NCI-H1417 (cell line): ENCODE measurements at places on chromosomes 5 and 9.

- DNase-seq, result no peak
These were observed 651.7 kb upstream of the WWC1 start for GRCh38 chr5:167639766-167640165.

- DNase-seq, result no peak
These were observed 483.2 kb downstream of the TLR4 start for GRCh38 chr9:118187408-118187807.

DNA sequence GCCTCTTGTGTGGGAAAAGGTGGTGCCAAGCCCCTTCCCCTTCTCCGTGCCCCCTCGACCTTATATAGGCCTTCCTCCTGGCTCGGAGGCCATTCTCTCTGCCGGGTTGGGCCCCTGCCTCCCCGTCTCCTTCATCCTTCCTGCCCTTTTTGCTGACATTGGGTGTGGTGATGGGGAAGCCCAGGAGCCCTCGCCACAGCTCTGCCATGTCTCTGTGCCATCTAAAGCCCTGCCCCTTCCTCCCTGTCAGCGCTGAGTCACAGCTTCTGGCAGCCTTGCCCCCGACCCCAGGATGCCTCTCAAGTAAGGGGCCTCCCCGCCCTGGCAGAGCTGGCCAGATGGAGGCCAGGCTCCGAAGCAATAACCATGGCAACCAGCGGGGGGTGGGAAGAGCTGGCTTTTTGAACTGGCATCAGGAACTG lies 30.4 kb downstream of the JADE2 start:
- no peak for DNase-seq

DNA sequence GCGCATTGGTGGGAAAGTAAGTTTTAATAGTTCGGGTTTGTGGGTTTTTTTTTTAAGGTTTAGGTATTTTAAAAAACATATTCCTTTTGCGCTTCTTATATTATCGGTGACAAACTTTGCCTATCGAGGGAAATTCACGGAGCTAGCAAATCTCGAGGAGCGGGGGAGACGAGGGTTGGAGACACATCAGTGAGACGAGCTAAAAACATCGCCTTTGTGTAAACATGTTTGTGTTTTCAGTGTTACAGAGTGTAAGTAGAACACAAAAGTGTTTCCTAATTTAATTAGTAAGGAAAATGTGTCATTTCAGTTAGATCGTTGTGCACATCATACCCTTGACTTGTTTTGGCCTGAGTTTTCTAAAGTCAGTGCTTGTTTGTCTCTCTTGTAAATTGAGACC lies 945 bp downstream of the BTF3 start:
- DNase-seq, result no peak

DNA sequence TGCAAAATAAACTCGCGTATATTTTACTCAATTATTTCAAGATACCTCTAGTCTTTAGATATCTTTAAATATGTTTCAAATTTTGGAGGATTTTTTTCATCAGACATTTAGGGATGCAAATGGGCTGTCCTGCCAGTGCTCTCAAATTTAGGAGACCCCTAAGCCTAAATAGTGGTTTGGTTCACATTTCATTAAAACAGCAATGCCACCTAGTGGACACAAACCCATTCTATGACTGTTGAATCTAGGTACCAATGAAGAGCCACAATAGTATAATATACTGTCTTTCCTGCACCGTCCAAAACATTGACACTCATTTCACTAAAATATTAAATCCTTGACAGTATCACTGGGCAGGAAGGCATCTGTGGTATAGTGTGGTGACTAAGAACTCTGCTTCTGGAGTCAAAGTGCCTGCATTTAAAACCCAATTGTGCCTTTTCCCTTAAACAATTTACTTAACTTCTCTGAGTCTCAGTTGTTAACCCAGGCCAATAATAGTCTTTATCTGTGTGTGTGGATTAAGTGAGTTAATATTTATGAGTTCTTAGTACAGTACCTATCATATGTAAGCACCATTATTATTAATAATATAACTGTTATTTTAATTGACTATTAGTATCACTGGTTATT lies 148.0 kb downstream of the RORB start:
- peak; percentile 31 for DNase-seq

GRCh38 chr9:38771593-38771992 lies 51.7 kb upstream of the FAM240B start:
- DNase-seq, result peak; percentile 54

DNA sequence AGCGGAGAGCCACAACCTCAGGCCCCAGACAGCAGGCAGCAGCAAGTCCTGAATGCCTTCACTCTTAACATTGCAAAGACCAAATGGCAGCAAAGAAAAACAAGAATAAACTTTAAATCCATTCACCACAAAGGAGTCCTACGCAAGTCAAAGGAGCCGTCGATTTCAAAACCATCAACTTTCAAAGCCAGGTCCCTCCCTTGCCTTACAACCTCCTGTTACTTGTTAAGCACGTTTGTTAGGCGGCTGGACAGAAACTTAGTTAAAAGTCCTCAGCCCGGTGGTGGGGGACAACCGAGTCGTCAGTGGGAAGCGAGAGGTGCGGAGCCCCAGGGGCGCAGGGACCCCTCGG lies 938 bp downstream of the LPAR1 start:
- DNase-seq, result peak; percentile 45
